ENCODE measurements at places on chromosomes 3 and 15.

- no peak for DNase-seq
Observed at GRCh38 chr15:68097029-68097428, 42.9 kb downstream of the PIAS1 start.

- DNase-seq = peak; percentile 56
Observed at GRCh38 chr15:90316139-90316538, 35.9 kb upstream of the ZNF774 start.

- no peak for DNase-seq
Observed at GRCh38 chr15:66488525-66488924, 9.0 kb downstream of the SNAPC5 start.

GRCh38 chr3:46239301-46239938 lies 2.8 kb upstream of the CCR3 start:
- no peak for DNase-seq

DNA sequence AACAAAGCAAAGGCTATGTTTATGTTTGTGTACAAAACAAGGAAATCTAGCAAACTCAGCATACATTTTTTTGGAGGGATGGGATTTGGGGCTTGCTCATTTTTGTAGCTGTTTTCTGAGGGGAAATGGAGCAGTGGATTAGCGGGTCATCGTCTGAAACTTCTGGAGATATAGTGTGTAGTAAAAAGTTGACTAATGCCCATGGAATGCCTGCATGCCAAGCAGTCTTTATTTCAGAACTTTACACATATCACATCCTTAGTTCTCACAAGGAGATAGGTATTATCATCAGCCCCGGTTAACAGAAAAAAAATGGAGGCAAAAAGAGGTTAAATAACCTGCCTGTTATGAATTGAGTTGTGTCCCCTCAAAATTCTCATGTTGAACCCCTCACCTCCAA lies 47.1 kb downstream of the ATP13A4 start:
- no peak for DNase-seq

DNA sequence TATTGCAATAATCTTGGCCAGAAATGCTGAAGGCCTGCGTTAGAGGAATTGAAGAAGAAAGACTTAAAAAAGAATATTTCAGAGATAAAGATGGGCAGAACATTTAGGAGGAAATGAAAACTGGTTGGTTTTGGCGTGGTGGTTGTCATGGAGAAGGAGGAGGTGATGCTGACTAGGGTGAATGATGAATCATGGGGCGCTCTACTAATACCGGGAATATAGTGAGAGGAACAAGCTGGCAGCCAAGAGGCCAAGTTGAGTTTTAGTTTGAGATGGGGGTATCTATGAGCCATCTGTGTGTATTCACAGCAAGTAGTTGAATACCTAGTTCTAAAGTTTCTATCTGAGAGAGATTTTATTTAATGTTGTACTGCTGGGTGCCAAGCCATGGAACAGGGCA lies 6.8 kb upstream of the GAP43 start:
- no peak for DNase-seq

- DNase-seq = no peak
Observed at GRCh38 chr3:126485956-126486355, 10.3 kb upstream of the ZXDC start.

DNA sequence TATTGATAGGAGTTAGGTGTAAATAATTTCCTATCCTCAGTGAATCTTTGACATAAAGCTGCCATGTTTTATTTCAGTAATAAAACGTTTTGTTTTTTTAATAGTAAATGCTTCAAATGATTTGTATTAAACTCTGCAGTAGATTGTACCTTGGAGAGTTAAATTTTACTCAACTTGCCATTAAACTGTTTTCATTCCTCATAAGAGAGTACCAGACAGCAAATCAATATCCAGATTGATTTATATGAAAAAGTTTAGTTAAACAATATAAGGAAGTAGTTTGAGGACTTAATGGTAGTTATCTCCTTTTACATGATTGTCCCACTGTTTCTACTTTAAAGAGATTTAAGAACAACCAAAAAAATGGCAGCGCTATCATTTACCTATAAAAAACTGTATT lies 18.4 kb downstream of the ALDH1A2 start:
- no peak for DNase-seq

DNA sequence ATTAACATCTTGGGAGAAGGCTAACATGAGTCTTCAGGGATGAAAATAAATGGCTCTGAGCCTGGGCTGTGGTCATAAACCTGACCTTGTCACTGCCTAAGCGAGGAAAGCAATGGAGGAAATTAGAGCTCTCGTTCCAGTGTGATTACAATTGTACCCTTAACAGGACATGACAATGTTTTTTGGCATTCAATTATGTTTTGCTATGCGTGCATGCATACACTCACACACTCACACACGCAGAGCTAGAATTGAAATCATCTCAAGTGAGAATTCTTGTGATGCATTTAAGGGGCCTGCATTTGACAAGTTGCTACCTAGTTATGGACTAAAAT lies 24.1 kb downstream of the ZNF80 start:
- DNase-seq = no peak

DNA sequence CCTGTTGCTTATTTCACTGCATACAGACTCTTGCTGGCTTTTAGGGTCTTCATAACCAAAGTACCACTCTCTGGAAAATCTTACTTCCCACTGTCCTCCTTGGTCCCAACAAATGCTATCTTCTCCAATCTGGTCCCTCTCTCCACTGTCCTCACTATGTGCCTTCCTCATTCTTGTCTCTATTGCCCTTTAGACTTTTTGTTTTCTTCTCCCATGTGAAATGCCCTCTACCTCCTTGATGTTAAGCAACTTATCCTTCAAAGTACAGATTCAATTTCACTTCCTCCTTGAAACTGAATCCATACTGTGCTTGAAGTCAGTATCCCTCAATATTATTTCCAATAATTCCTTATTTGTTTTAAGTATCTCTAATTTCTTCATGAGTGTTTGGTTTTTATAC lies 60.8 kb downstream of the CGGBP1 start:
- DNase-seq = no peak

DNA sequence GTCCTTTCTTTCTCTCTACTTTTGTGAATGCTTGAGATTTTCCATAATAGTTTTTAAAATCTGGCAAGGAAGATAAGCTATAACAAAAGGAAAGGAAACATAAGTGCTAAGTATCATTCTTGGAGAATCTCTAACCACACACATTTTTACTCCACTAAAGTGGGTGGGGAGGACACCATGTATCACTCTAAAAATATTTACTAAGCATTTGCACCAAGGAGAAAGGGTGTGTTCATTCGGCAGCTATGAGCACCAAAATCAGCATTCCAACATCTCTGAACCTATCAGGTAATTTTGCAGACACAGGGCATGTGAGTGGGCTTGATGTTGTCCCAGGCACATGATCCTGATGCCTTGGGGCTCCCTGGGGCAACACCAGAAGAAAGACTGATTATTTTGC lies 5.5 kb downstream of the B4GALT4 start:
- no peak for DNase-seq

DNA sequence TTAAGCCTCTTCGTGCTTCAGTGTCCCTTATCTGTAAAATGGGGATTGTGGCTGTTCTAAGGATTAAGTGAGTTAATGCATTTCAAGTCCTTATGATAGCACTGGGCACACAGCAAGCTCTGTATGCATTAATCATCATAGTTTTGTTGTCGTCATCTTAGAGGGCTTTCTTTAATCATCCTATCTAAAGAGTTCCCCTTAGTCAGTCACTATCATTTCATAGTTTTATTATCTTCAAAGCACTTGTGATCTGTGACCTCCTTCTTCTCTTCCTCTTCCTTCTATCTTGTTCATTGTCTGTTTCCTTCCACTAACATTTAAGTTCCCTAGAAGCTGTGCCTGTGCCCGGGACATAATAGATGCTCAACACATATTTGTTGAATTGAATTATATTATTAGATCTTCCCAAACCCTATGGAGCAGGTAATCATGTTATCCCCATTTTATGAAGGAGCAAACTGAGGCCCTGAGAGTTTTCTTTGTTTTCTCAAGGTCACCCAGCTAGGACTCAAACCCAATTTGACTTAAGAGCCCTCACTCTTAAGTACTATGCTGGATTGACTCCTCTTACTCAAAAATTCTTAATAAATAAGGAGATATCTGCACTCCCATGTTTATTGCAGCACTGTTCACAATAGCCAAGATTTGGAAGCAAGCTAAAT lies 24.1 kb downstream of the DUOX2 start:
- no peak for DNase-seq

DNA sequence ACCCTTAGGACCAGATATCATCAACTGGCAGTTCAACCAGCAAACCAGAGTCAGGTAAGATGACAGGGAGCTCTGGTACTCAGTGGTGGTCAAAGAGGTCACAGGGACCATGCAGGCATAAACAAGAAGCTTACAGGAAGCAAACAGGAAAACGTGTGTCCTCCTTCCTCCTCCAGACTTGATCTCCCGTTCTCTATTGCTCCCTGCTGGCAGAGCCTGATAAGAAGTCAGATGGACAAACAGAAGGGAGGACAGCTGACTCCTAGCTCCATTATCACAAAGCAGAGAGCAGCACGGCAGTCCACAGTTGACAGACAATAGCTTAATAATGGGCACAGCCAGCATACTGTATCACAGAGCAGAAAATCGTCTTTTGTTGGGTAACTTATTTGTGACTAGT lies 156.5 kb upstream of the SLC2A2 start:
- no peak for DNase-seq

GRCh38 chr3:102018551-102018950 lies 169.2 kb downstream of the NFKBIZ start:
- DNase-seq = no peak

DNA sequence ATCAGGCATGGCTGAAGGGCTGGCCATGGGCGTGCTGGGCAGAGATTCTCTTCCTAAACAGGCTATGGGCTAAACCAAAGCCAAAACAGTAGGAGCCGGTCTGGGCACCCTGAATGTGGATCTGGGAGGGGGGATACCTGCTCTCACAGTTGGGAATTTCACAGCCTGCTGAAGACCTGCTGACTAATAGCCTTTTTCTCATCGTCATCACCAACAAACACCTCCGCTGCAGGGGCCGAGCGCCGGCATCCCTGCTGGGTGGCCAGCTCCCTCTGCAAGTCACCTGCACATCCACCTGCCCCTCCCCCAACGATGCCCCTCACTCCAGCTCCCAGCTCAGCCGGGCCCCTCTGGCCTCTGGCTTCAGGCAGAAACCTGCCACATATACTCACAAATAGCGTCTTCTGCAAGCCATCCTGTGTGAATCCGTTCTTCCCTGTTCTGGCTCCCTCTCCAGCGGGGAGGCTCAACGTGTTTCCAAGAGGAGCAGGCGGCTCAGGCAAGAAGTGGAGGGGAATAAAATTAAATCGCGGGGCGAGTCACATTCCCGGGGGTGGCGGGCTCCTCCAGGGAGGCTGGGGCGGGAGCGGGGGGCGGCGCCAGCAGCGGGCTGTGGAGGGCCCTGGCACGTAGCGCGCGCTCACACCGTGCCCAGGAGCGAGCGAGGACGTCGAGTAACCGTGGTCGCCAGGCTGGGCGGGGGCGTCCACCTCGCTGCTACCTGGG lies 466 bp downstream of the IQSEC1 start:
- no peak for DNase-seq

DNA sequence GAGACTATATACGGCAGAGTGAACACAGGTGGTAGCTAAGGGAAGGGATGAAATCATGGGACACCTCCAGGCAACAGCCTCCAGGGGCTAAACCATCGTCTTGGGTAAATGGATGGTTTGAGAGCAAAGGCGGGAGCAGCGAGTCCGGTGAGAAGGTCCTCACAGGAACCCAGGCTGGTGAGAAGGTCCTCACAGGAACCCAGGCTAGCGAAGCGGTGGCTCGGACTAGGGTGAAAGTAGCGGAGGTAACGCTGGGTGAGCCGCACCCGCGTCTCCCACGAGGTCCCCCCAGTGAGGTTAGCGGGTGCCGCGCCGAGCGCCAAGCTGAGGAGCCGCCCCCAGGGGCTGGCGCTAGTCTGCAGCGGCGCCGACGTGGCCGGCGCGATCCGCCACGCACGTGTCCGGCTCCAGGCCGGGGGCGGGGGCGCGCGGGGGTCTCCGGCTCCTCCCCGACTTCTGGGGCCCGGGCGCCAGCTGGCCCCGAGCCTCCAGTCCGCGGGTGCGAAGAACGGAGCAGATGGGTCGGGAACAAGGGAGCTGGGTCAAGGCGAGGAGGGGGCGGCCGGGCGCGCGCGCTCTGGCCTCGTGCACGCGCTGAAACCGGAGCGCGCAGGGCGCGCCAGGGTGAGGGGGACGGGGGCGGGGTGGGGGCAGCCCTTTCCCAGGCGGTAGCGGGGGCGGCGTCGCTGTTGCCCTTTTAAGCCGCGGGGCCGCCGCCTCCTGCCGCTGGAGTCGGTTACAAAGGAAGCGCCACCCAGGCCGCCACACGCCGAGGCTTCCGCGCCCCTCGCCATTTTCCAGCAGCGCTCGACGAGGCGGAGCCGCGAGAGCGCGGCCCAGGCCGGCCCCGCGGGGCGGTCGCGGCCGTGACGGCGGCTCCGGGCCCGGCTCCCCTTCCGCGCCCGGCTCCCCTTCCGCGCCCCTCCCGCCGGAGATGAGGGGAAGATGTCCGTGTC lies at the start of gene UBE2Q2:
Gene UBE2Q2 (plus strand): TSS at position 726 of the 956 bp plus-strand sequence. CDS start 220 bp downstream, at position 946.
- DNase-seq = peak; percentile 82

DNA sequence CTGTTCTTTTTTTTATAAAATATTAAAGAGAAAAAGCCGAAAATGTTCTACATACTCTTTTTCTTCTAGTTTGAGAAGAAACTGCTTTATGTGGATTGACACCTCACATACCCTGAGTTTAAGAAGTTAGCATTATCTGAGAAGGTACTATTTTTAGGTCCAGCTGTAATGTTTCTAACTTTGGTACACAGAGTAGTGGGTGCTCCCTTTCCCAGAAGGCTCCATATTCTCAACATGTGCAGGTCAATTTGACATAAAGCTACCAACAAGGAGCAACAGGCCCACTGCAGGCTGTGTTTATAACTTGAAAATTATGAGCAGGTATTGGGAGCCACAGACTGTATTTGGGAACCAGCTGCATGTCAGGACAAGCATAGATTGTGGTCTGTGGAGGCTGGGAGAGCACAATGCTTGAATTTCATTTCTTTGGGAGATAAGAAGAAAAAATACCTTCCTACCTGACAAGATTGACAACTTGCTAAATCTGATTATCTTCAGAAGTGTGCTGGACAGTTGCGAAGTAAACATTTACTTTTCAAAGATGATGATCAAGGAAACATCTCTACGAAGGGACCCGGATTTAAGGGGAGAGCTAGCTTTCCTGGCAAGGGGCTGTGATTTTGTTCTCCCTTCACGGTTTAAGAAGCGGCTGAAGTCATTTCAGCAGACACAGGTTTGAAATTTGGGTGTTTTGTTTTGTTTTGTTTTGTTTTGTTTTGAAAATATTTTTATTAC lies 57.2 kb downstream of the PPP2R3A start:
- no peak for DNase-seq

DNA sequence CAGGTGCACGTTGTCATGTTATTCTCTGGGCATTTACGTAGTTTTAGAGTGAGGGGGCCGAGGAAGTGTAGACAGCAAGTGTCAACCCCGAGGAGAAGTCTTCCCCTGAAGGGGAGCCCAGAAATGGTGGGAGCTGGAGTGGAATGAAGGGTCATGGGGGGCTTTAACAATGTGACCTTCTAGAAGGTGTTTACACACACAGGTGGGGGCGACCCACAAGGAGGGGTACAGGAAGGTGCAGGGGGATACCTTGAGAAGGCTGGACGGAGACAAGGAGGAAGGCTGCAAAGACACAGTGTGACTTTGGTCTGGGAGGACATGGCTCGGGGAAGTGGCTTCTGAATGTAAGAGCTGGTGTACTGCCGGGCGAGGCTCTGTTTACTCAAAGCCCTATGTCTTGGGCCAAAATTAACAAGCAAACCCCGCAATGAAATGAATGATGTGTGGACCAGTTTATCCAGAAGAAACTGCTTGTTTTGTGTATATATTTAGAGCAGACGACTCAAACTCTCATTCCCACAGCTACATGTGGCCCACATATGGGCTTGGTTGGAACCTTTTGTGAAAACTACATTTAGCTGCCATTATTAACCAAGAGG lies 18.7 kb downstream of the TRPM1 start:
- DNase-seq = no peak

- no peak for DNase-seq
Observed at GRCh38 chr3:193377591-193377990, 962 bp downstream of the ATP13A5 start.

All from suprapubic skin (tissue), 4 donors.